NCI-H1105 treated with DMSO at 0.1 percent for 48 hours (cell line): ENCODE measurements at places on chromosomes 4 and X.

DNA sequence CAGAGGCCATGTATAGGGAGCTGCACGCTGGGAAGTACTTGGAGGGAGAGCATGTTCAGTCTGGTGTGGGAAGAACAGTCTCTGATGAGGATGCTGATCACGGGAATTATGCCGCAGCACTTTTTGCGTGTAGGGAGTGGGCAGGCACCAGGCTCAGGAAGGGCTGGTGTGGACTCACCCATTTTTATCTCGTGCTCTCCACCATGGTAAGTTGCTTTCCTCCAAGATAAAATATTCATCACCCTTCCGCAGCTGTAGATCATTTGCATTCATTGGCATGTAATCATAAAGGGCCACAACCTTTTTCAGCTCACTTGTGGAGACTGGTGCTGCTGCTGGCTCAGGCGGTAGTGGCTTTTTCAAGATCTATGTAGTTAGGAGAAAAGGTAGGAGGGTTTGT is 11.8 kb upstream of the TIMM8A start:
- no peak for DNase-seq

- DNase-seq: no peak
Measured at GRCh38 chr4:108159845-108160244, 8.9 kb downstream of the LEF1 start.

GRCh38 chr4:16218950-16219349 is 7.3 kb downstream of the TAPT1 start:
- DNase-seq: no peak

- DNase-seq: no peak
Measured at GRCh38 chrX:154355776-154356140, 18.7 kb downstream of the FLNA start.

DNA sequence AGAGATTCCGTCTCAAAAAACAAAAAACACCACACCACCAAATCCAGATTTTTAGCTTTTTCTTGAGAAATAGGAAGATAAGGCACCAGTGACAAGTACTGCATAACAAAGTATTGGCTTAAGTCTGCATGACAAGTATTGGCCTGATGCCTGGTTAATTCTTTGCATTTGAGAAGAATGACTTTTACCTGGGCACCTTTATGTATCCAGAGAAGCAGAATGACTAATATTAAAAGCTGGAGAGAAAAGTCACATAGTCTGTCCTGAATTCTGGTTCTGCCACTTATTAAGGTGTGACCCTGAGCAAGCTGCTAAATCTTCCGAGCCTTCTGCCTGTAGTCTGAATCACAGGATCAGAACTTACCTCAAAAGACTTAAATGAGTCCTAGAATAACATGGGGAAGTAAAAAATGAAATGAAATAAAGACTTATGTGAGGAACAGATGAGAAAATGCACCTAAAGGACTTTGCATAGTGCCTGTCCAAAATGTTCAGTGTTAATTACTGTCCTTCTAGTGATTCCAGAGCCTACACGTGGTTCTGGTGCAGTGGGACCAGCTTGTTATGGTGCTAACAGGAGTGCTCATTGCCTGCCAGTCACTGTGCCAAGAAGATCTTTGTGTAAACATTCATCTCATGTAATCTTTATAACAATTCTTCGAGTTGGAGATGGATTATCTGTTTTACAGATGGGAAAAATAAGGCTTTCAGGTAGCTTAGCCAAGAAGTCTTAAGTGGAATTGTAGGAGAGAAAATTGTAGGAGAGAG is 31.6 kb downstream of the UGDH start:
- DNase-seq: no peak

- DNase-seq: no peak
Measured at GRCh38 chr4:86855572-86855971, 6.4 kb upstream of the SLC10A6 start.

DNA sequence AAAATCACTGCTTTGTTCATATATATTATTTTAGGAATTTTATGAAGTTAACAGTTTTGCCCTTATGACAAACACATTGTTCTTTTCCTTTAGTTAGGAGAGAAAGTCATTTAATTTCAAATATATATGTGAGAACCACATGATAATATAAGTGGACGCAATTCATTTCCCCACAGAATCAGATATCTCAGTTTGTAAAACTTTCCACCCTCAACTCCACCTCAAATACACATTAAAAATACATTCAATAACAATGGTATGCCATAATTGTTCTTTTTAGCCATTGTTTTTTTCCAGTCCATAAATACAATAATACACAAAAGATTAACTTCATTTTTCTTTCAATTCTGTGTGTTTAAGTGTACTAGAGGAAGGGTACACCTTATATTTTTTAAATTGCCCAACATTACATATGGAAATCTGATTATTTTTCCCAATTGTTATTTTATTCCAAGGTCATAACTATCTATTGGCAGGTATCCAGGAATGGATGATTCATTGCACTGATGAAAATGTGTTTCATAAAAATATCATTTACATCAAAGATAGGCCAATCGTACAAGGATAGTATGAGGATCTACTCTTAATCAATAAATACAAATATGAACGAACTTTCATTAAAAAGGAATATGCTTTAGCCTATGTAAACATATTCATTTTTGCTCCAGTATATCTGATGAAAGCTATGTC is 125.0 kb downstream of the PPP3CA start:
- no peak for DNase-seq

- no peak for DNase-seq
Measured at GRCh38 chrX:154793084-154793795, 12.0 kb downstream of the MPP1 start.
